ENCODE measurements at places on chromosomes 5 and 9.

DNA sequence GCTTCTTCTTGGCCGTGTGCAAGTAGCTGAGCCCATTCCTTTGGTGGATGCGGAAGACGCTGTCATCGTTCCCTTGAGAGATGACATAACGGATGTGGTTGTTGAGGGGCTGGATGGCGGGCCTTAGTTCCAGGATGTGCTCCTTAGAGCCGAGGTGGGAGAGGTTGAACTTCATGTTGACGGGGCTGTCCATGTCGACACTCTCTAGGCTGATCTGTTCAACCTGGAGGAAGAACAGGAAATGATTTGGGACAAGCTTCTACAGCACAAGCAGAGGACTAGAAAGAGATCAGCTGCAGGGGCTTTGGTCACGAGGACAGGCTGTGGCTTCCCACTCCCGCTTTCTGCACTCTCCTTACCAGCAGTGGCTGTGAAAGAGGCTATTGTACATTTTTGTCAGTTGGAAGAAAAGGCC, 176.0 kb downstream of the SLC12A2 start:
- DNase-seq, result no peak

- DNase-seq, result no peak
Measured at GRCh38 chr5:172456076-172456722, 1.9 kb upstream of the SH3PXD2B start.

GRCh38 chr5:54135042-54135441, 175.3 kb downstream of the ARL15 start:
- no peak for DNase-seq

DNA sequence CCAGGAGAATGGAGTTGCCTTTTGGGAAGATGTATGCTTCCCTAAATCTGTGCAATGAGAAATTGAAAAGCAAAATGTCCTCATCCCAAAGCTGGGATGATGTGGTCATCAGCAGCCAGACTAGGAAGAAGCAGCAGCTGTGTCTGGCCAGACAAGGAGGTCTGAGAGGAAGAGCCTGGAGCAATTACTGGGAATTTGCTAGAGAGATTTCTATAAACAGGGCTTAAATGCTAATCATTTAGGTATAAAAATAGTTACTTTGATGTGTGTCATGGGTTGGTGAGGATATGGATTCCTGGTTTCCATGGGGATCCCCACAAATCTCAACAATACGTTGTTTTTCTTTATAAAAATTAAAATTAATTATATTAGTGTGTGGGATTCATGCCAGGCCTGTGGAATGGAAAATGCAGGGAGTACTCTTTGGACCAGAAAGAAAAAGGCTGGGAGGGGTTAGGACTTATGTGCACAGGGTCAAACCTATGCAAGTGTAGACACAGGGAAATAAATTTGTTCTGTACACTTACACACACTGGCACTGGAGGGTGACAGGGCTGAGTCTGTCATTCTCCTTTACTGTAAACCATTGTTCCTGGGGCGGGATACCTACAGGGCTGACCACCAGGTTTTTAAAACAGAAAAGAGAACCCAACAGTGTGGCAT, 58.7 kb upstream of the TRPC7 start:
- DNase-seq, result no peak

DNA sequence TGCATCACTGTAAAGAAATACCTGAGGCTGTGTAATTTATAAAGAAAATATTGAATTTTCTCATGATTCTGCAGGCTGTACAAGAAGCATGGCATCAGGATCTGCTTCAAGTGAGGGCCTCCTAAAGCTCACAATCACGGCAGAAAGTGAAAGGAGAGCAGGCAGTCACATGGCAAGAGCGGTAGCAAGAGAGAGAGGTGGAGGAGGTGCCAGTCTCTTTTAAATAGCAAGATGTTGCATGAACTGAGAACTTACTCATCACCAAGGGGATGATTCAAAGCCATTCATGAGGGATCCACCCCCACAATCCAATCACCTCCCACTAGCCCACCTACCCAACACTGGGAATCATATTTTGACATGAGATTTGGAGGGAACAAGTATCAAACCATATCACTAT, 184.5 kb upstream of the PAPPA start:
- DNase-seq, result no peak

DNA sequence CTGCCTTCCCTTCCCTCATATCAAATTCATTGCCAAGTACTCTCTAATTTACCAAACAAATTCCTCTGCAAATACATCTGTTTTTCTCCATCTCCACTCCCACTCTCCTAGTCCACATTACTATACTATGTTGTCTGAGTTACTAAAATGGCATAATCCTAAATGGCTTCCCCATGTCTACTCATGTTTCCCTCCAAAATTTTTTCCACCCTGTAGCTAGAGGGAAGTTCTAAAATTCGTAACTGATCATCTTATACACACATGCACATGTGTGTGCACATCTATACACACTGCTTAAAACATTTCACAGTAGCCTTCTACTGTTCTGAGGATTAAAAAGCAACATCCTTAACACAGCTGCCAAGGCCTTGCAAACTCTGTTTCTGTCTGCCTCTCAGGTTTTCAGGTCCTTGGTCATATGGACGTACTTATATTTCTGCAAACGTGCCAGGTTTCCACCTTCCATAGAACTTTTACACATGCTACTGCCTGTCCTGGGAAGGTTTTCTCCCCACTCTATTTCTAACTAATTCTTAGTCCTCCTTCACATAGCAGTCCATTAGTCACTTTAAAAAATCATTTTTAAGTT, 140.6 kb downstream of the LURAP1L start:
- no peak for DNase-seq

DNA sequence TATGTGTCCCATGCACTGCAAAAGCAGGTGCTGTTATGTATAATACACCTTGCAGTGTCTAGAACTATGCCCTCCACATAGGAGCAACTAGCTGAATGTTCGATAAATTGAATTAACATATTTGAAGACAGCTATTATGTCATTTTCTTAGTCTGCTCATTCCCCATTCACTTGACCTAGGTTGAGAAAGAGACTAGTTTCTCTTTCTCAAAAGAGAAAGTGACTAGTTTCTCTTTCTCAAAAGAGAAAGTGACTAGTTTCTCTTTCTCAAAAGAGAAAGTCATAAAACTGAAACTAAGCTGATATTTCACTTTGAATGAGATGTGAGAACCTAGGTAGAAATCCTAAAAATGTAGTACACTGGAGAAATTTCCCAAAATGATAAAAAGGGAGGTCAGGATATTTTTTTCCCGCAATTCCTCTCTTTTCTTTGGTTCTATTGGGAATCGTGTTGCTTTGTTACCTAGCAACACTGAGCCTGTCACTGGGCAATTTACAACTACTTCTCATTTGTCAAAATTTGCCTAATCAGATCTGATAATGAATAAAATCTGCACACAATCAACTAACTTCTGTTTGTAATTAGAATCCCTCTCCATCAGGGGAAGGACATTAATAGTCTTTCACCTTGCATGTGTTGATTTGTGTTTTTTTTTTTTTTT, 132.0 kb upstream of the GRIA1 start:
- no peak for DNase-seq

DNA sequence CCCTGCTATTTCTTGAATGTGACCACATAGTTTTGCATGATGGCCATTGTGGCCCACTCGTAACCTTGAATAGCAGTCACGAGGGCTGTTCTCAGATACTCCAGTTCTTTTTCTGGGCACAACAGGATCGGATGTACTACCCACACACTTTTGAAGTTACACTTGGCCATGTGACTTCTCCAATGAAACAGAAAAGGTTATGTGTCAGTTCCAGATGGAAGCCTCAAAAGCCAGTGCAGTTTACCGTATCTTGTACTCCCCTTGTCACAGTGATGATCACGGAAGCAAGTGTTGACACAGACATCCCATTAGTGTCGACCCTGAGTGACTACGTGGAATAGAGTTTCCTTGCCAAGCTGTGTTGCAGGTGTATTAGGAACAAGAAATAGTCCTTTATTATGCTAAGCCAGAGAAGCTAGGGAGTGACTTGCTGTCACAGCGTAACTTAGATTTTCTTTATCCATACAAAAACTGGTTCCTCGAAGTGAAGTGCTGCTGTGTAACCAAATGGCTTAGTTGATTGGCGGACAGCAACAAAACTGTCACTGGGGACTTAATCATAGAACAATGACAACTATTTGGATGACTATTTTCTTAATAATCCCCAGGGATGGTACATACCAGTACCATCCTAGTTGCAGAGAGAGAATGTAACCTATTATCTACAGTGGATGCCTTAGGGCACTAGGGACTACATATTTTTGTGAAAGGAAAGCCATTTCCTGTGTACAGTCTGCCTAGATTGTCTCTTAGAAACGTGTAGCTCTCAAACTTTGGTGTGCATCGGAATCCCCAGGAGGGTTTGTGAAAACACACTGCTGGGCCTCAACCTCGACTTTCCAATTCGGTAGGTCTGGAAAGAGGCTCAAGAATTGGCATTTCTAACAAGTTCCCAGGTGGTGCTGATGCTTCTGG, 90.1 kb upstream of the DMRT1 start:
- no peak for DNase-seq

DNA sequence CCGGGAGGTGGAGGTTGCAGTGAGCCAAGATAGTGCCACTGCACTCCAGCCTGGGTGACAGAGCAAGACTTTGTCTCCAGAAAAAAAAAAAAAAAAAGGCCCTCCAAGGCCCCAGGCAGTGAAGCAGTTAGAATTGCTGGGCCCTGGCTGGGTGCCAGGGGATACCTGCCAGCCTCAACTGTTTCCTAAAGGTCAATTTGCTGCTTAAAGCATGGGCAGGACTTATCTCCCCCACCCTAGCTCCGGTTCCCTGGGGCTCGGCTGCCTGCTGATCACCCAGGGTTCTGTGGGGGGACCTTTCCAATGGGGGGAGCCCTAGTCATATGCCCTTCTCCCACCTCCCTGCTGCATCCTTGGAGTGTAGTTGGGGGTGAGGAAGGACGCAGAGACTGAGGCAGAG, 25.7 kb downstream of the NCS1 start:
- DNase-seq, result no peak

DNA sequence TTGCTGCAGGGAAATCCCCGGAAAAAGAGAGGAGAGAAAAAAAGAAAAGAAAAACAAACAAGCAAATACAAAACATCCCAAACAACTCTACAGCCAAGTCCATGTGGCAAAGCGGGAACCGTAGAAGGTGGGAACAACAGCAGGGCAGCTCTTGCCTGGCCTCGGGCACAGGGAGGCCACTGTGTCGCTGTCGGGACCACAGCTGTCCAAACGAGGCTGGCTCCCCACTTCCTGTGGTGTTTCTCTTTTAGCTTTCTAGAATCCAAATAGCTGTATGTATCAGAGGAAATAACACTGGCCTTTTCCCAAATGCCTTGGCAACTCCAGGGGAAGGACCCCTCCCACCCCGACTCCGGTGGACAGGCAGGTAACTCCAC, 41.6 kb upstream of the EQTN start:
- DNase-seq, result no peak

DNA sequence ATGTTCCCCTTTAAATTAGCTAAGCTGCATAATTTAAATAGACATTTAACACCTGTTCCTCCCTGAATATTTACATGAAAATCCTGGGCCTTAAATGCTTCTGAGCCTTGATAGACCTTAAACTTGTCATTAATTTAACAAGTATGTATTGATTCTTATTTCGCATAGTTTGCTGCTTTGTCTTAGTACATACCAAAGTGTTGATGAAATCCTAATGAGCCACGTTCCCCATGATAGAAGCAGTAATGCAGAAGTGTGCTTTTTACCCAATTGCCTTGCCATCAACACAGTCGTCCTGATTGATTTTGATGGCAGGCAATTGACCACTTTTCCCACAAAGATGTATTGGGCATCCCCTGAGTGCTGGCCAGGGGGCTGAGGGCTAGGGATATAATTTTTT, 213.5 kb downstream of the SGCD start:
- no peak for DNase-seq

DNA sequence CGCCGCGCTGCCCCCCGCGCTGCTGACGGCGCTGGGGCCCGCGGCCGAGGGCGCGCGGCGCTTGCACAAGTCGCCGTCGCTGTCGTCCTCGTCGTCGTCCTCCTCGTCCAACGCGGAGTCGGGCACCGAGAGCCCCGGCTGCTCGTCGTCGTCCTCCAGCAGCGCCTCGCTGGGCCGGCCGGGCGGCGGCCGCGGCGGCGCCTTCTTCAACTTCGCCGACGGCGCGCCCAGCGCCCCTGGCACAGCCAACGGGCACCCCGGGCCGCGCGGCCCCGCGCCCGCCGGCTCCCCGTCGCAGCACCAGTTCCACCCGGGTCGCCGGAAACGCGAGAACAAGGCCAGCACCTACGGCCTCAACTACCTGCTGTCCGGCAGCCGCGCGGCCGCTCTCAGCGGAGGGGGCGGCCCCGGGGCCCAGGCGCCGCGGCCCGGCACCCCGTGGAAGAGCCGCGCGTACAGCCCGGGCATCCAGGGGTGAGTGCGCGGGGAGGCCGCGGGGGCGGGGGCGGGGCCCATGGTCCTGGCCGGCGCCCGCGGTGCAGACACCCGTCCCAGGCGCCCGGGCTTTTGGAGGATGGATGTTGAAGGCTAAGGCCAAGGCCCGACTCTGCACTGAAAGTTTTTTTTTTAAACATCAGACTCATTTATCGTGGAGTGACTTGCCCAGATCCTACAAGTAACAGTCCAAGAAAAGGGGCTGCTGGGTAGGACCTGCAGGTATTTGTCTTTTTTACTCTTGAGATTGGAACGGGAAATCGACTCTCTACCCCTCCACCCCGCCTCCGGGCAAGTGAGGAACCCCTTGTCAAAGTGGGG, 1.2 kb downstream of the TENT4A start:
- DNase-seq, result no peak

DNA sequence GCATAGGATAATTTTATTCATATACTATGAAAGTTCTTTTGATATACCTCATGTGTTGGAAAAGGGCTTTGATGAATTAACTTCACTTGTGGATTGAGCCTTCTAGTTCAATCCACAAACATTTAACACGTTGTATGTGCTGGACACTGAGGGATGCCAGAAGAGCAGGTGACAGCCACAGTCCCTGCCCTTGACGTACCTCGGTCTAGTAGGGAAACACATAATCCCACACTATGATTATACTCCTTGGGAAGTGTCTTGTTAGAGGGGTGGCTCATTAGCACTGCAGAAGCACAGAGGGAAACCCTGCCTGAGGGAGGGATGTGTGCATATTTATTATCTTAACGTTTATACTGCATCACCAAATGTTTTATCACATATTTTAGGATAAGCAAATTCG, 61.2 kb downstream of the PIK3R1 start:
- no peak for DNase-seq

DNA sequence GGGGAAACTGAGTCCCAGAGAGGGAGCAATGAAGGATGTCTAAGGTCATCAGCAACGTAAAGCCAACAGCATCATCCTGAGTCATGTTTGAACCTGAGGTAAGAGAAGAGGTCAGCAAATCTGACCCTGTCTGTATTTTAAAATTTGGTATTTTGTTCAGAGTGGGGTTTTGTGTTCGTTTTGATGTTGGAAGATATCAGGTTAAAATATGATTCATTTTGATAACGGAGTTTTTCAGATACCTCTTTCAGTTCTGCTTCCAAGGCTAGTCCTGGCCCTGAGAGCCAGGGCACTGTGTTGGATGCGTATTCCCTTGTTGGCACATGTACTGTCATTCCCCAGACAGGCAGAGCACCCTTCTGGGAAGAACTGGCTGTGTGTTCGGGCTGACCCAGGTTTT, 291.0 kb downstream of the NSG2 start:
- DNase-seq, result no peak

Measured in CD8-positive, alpha-beta T cell (primary cell).